Glomerular endothelial cell (primary cell): ENCODE measurements at places on chromosomes 4 and X.

DNA sequence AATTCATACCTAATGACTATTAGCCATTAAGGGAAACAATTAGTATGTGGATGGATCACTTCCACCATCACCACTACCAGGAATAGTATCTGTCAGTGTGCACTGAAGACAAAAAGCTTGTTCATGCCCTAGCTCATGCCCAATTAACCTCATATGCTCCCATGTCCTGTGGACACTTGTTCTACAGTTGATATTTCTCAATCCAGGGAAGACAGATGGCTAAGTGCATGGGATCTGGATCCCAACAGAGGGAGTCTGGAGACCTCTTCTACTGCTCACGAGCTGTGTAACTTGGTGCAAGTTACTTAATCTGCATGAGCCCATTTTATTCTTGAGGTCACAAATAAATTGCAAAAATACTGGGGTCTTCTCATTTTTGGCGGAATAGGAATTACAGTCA is 23.7 kb downstream of the AMOT start:
- no peak for DNase-seq

- no peak for DNase-seq
Observed at GRCh38 chr4:140037353-140038030, 116.5 kb downstream of the MAML3 start.

GRCh38 chr4:64781737-64782326 is 372.6 kb upstream of the TECRL start:
- DNase-seq, result no peak

- no peak for DNase-seq
Observed at GRCh38 chrX:141314441-141314840, 72.1 kb upstream of the SPANXC start.

DNA sequence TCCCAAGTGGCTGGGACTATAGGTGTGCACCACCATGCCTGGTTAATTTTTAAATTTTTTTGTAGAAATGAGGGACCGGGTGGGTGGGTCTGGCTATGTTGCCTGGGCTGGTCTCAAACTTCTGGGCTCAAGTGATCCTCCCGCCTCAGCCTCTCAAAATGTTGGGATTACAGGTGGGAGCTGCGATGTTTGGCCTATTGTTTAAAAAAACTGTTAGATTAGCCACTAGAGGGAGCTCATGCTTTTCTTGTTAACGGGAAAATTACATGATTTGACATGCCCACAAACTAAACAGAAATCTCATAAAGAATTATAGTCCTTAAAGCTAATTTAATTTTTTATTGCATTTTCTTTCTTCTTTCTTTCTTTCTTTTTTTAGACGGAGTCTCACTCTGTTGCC is 5.0 kb upstream of the SDAD1 start:
- no peak for DNase-seq

GRCh38 chr4:99696801-99697200 is 39.2 kb upstream of the C4orf54 start:
- DNase-seq, result no peak

DNA sequence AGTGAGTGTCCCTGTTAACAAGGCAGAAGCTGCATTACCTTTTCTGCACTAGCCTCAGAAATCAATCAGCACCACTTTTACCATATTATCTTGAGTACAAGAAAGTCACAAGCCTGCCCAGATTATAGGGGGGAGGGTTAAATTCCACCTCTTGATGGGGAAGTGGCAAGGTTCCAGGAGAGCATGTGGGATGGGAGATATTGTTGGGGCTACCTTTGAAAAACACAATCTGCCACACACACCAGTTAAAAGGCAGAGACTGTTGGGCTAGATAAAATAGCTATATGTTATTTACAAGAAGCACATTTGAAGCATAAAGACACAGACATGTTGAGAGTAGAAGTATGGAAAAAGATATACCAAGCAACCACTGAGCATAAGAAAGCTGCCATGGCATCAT is 6.6 kb upstream of the AVPR2 start:
- DNase-seq, result no peak
